ENCODE measurements at places on chromosomes 6 and 20.

GRCh38 chr6:69609836-69610472, 186.9 kb downstream of the LMBRD1 start:
- no peak for DNase-seq

- peak; percentile 15 for DNase-seq
Observed at GRCh38 chr6:150491131-150491810, 108.4 kb upstream of the PLEKHG1 start.

- no peak for DNase-seq
Observed at GRCh38 chr20:14700639-14700960, 363.2 kb upstream of the FLRT3 start.

DNA sequence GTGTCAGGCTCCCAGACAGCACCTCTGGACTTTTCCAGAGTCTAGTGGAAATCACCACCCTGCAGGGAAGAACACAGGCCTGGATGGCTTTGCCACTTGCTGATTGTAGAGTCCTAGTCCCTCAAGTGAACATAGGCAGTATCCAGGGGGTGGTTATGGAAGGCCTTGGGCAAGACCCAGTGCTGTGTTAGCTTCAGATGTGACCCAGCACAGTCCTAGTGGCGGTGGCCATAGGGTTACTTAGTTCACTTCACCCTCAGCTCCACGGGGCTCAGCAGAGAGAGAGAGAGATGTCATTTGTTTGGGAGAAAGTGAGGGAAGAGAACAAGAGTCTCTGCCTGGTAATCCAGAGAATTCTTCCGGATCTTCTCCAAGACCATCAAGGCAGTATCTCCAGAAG, 37.3 kb downstream of the RNF146 start:
- DNase-seq: no peak
